AG09319 (cell line): ENCODE measurements at places on chromosomes 6 and 20.

- DNase-seq, result no peak
Observed at GRCh38 chr6:108222504-108222903, 38.3 kb downstream of the SNX3 start.

DNA sequence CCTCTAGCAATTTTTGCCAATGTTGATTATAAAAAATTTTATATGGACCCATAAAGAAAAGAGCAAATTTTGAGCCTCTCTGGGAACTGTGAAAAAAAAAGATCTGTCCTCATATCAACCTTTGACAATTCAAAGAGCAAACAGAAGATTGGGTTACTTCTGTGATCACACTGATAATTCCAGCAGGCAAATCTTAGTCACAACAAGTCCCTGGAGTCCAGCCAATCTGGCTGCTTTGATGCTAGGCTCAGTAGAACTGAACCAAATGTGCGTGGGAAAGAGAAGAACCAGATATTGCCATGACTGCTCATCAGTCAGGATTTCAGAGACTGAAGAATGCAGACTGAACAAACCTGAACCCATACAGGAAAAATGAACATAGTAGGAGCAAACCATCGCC lies 438.4 kb upstream of the FLRT3 start:
- DNase-seq, result peak; percentile 67

- no peak for DNase-seq
Observed at GRCh38 chr6:134432036-134432435, 114.1 kb upstream of the SGK1 start.

- no peak for DNase-seq
Observed at GRCh38 chr6:20879526-20879925, 345.3 kb downstream of the CDKAL1 start.

GRCh38 chr20:62927128-62927705 lies 912 bp upstream of the DIDO1 start:
- no peak for DNase-seq

- DNase-seq, result peak; percentile 24
Observed at GRCh38 chr6:144346719-144347447, 61.7 kb downstream of the UTRN start.

GRCh38 chr6:49744259-49744658 lies at the start of gene CRISP3:
TSS of gene CRISP3 (minus strand) at chr6:49744388. CDS start at chr6:49744367, 21 bp downstream.
- no peak for DNase-seq

- DNase-seq, result no peak
Observed at GRCh38 chr6:42088101-42088591, 37.8 kb downstream of the TAF8 start.

DNA sequence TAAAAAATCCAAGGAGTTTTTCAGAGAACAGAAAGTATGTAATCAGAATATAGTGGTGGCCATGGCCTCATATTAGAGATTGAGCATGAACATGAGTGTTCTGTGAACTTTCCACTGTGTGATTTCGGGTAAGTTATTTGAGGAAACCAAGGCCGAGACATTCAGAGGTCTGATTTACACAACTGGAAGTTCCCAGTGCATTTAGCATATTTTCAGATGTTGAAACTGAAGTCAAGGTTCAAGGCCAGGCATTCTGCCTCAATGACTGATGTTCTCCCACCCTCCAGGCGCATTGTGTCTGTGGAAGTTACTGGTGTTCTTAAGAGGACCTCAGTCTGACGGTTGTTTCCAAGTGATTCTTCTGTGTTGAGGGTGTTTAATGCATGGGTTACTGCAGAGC lies 26.2 kb downstream of the RNF144B start:
- DNase-seq, result no peak

DNA sequence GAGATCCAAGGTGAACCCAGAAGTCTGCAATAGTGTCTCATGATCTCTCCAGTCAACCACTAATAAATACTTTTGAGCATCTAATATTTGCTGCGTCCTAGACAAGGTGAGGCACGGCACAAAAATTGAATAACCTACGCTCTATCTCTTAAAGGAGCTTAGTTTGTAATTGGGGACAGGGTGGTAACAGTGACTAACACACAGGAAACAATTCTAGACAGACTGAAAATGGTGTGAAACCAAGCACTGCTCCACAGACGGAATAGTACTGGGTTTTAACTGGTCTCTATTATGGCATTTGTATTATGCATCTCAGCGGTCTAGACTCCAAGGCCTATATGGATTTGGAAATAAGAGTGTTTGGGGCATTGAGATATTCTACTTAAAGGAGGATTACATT lies 120.1 kb downstream of the CLIC5 start:
- no peak for DNase-seq

DNA sequence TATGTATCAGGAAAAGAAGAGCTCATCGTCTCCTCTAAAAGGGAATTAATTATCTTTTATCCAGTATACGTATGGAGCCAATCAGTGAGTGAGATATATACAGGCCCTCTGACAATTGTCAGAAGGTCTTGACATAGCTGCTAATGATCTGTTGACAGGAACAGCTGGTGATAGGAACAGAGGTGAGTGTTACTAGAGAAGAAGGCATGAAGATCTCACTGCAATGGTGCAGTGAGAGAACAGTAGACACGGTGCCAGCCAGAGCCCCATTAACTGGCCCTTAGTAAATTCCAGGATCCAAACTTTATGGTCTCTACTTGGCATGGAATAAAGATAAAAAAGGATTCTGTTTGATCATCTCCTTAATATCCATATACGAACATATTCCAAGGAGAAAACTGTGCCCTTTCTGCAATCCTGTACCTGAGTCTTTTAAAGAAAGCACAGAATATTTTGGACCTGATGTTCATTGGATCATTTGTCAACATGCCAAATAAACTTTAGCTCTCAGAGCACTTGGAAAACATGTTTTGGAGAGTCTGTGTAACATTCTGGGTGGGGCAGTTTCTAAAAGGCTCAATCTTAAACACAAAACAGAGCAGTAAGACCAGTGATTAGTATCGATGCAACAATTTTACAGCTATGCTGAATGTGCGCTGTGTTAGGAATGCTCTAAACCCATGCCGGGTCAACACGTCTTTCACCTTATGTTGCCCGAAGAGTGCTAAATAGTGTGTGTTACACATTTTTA lies 135.8 kb upstream of the CITED2 start:
- DNase-seq, result no peak

- DNase-seq, result no peak
Observed at GRCh38 chr6:51025082-51025777, 206.6 kb downstream of the TFAP2B start.

GRCh38 chr6:16564436-16564835 lies 196.8 kb downstream of the ATXN1 start:
- DNase-seq, result no peak

GRCh38 chr6:7998103-7998725 lies 66.0 kb downstream of the BLOC1S5 start:
- no peak for DNase-seq

DNA sequence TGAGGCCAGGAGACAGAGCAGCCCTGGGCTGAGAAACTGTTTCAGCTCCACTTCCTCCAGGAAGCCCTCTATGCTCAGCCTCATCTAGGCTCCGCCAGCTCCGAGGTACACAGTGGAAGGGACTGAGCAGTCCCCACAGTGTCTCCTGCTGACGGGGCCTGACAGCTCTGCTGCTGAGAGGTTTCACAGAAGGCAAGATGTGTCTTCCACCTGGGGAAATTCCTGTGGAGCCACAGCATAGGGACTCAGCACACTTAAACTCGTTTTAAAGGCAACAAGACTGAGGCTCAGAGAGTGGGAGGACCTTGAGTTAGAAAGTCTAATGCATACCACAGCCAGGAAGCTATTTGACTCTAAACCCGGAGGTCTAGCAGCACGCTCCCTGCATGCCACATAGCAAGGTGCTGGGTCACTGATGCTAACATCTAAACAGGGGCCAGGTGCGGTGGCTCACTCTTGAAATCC lies 6.8 kb downstream of the ADA start:
- DNase-seq, result no peak

DNA sequence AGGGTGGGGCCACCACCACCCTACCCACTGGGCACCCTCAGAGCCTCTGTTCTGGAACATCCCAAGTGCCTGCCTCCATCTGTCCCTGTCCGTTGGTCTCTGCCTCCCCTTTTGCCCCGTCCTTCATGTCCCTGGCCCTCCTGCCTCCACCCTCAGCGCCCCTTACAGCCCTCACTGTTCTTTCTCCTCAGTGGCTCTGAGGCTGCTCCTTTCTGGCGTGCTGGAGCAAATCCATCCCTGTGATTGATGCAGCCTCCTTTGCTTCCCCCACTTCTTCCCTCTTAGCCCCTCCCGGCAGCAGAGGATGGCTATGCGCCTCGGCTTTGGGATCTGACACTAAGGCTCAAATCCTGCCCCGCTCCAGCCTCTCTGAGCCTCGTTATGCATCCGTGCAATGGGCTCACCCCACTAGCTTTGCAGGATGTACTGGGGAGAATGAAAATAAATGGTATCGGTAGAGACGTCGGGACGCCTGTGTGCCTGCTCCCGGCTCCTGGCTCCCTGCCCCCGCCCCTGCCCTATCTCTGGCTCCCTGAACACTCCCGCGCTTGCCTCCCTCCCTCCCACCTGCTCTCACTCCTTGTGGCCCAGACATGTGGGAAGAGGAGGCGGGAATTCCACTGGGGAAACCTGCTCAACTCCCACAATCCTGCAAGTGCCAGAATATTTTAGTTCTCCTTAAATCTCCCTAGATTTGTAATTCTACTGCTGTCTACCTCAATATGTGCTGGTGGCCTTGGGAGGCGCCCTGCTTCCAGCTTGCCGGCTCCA lies 13.1 kb downstream of the VSTM2L start:
- DNase-seq, result no peak

GRCh38 chr20:2874456-2874855 lies 1.2 kb downstream of the PTPRA start:
- no peak for DNase-seq

DNA sequence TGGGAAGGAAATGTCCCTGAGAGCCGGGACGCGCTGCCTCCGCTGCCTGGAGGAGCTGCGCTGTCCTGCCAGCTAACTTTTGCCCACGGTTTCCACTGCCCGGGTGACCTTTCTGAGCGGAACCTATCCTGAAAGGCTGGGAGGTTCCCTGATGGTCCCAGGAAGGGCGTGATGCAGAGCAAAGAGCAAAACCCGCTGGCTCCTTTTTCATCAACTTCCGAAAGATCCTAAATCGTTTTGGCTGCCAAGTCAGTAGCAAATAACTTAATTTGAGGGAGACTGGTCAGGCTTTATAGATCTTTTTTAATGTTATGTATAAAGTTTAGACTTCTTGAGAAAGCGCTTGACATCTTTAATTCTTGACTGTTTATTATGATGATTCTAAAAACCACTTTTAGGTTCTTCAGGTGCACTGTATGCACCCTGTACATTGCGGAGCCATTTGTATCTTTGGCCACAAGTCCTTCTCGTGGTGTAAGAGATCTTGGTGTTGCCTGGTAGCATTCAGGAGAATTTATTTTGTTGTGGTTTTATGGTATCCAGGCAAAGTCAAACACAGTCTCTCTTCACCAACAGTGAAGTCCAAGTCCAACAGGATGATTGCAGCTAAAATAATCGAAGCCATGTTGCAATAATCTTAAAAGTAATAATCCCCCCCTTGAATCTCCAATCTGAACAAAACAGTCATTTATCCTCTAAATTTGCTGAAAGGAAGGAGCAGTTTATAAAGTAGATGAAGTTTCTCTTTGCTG lies at the start of gene SYNE1:
Gene SYNE1 (minus strand): TSS at position 67 of the 752 bp plus-strand sequence. CDS start 9,031 bp downstream, outside the sequence.
- no peak for DNase-seq

DNA sequence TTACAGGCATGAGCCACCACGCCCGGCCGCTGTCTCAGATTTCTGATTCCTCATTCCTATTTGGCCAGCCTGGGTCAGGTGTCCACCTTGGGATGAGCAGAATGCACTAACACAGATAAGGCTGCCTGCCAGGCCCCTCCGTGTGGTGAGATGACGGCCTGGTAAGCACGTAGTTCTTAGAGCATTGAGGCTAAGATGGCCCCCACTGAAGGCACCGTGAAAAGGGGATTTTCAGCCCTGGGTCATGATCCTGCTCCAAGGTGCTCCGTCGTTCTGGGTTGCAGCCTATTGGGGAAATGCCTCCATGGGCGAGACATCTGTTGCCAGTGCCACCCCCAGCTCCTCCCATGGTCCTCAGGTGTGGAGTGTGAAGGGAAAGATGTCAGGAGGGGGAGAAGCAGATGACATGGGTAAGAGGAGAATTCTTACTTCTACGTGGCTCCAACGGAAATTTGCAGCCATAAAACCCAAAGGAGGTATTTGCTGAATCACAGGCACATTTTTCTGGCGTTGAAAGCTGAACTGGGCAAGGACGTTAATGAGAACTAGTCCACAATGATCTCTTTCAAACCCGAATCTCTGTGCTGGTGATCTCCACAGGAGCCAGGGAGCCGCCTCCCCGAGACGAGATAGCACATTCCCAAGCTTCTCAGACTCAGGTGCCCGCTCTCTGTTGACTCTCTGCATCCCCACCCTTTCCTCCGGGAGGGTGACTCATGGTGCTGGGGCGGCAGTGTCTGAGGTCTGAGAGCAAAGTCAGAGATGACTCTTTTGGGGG lies 34.0 kb upstream of the BMP6 start:
- no peak for DNase-seq

- no peak for DNase-seq
Observed at GRCh38 chr6:45375449-45375848, 2.3 kb downstream of the SUPT3H start.

DNA sequence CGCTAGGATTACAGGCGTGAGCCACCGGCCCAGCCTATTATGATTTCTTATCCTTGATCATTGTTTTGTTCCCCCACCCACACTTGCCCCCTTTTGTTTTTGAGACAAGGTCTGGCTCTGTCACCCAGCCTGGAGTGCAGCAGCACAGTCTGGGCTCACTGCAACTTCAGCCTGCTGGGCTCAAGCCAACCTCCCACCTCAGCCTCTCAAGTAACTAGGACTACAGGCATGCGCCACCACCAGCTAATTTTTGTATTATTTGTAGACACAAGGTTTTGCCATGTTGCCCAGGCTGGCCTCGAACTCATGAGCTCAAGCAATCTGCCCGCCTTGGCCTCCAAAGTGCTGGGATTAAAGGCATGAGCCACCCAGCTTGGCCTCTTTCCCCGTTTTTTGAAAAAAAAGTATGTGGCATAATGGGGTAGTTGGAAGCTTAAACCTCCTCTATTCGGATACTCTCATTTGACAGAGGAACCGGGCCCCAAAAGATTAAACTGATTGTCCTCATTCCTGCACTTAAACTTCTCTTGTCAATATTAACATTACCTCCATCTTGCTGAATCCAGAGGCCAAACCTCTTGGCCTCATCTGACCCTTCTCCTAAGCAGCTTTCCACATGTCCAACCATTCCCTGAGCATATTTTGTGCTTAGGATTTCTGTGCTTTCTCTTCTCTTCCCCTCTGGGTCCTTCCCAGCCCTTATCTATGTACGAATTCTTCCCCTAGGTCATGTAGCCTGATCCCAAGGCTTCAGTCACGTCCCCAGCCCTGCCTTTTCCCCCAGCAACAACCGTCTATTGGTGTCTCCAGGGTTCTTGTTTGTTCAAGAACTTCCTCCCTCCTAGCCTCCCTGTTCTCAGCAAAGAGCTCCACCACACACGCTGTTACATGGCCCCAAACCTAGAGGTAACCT lies 6.1 kb upstream of the EZR start:
- DNase-seq, result no peak

- DNase-seq, result no peak
Observed at GRCh38 chr20:11411765-11412164, 505.9 kb upstream of the BTBD3 start.
